Stromal cell of bone marrow (primary cell): ENCODE measurements at places on chromosomes 16 and 17.

GRCh38 chr17:76407509-76407908 lies 23.1 kb downstream of the SPHK1 start:
- DNase-seq: no peak

DNA sequence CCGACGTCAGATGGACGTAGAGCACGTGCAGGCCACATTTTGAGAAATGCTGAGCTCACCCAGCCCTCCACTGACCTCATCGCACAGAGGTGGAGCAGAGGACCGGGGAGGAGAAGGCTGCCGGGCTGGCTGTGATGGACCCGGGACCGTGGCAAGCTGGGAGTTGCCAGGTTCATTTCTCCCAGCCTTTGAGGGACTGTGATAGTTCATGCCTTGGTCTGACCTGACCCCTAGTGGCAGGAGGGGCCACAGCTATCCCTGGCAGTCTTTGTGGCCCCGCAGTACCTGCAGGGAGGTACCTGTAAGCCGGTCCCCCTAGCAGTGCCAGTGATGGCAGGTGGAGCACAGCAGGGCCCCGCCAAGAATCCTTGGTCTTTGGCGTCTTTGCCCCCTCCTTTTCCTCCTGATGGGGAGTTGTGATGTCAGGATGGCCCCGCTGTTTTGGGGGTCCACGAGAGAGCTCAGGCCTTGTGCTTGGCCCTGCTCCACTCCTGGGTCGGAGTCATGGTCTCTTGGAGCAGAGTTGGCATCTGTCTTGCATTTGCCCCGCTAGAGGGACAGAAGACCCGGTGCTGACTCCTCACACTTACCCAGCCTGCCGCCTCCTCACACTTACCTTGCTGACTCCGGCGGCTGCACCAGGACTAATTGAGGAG lies 50.4 kb downstream of the OR1D5 start:
- no peak for DNase-seq

DNA sequence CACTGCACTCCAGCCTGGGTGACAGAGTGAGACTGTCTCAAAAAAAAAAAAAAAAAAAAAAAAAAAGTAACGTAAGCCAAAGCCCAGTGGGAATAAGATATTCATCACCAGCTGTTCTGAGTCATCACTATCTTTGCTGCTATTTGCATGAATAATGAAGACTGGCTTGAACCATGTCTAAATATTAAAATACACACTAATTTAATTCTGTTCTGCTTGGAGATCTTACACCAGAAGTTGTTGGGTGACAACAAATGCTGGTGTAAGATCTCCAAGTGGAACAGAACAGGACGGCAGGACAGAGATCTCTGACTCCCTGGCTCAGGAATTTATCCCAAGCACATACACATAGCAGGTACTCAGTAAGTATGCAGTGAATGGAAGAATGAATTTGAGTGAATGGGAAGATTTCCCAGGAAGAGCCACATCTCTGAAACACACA lies 19.6 kb downstream of the DNAH17 start:
- DNase-seq: peak; percentile 57

- no peak for DNase-seq
Observed at GRCh38 chr17:10192461-10192860, 5.9 kb downstream of the GAS7 start.

GRCh38 chr17:57463103-57463885 lies 207.0 kb downstream of the MSI2 start:
- DNase-seq: no peak

GRCh38 chr16:87015021-87015420 lies 302.2 kb downstream of the C16orf95 start:
- no peak for DNase-seq

DNA sequence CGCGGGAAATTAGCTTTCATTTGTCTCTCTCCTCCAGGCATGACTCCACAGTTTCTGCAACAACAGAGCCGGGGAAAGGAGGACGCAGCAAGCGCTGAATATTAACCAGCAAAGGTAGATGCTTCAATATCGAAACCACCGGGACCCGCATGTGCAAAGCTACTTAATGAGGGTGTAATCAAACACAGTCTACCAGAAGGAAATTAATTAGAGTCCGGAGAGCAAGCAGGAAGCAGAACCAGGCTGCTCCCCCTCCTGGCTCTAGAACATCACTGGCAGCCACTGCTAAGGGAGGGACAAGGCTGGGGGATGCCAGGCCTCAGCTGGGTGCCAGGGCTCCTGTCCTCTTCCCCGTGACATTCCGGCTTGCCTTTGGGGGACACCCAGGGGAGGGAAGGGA lies 21.7 kb downstream of the LRRC75A start:
- no peak for DNase-seq

DNA sequence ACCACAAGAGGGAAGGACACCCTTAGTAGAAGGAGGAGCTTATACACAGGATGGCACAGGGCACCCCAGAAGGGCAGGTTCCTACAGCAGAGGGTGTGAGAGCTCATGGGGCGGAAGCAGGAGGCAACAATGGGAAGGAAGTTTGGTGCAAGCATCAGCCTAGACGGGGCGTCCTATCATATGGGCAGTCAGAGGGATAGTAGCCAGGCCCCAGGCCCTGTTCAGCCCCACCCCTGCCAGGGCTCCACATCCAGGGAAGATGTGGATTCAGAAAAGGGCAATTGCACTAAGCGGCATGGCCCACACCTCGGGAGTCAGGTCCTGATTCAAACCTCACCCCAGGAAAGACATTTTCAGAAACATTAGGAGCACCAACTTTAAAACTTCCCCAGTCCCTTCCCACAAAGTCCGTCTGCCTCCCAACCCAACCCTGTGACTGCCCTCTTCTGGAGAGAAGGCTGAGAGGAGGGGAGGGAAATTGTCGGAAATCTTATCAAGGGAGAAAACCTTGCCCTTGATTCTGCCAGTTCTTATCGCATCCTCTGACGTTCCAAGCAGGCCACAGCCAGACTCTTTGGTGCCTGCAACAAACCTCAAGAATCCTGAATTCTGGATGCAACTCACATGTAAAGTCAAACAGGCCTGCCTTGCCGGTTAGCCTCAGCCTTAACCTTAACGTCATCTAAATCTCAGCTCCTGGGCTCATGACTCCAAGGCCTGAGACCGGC lies 198.8 kb upstream of the CDH5 start:
- DNase-seq: no peak

DNA sequence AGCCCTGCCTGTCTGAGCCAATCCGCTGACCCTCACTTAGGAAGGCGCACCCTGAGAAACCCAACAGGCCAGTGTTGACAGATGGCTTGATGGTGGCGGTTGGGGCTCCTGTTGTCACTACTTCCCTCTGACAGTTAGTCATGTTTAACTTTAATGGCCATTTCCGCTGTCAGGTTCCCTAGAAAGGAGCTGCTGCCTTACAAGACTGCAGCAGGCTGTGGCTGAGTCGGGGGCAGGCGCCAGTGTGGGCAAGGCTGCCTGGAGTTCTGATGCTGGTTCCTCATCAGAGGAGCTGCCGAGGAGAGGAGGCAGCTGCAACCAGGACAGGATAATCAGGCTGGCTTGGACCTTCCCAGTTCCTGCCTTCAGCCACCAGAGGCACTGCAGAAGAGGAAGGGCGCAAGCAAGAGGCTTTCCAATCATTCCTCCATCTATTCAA lies 223.2 kb upstream of the DYNLRB2 start:
- no peak for DNase-seq
